ENCODE measurements at places on chromosomes 16 and 17.

- DNase-seq: no peak
Observed at GRCh38 chr16:88691129-88691813, 5.0 kb upstream of the SNAI3 start.

- DNase-seq: no peak
Observed at GRCh38 chr17:58250344-58251011, 12.1 kb downstream of the LPO start.

- DNase-seq: no peak
Observed at GRCh38 chr16:66525396-66526180, 24.3 kb downstream of the TK2 start.

GRCh38 chr17:2033153-2033552, 3.2 kb downstream of the DPH1 start:
- DNase-seq: no peak

GRCh38 chr17:41624208-41625101, at the start of gene KRT17:
Gene KRT17, minus strand, starts transcription at chr17:41624575. Its CDS starts 66 bp downstream, at chr17:41624509.
- no peak for DNase-seq

GRCh38 chr17:8753976-8754440, 4.3 kb downstream of the SPDYE4 start:
- DNase-seq: no peak

GRCh38 chr16:57186872-57187854, 1.0 kb downstream of the RSPRY1 start:
- DNase-seq: peak; percentile 44

GRCh38 chr17:64063088-64063487, 42.7 kb upstream of the ICAM2 start:
- DNase-seq: no peak

DNA sequence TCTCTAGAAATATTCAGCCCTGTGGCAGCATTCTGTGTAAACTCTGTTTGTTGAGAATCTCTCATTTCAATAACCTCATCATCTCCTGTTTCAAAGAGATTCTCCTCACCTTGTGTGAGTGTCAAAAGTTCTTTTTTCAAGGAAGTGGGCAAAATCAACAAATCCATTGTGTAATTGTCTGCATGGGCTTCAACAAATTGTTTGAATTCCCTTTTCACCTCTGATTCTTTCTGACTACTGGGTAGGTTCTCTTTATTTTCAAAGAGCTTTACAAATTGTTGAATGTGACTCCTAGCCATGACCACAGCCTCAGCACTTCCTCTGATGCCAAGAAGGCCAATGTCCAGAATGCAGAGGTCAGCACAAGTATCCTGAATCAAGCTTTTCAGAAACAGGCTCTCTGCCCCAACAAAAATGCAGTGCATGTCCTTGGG, 48.0 kb downstream of the N4BP1 start:
- no peak for DNase-seq

DNA sequence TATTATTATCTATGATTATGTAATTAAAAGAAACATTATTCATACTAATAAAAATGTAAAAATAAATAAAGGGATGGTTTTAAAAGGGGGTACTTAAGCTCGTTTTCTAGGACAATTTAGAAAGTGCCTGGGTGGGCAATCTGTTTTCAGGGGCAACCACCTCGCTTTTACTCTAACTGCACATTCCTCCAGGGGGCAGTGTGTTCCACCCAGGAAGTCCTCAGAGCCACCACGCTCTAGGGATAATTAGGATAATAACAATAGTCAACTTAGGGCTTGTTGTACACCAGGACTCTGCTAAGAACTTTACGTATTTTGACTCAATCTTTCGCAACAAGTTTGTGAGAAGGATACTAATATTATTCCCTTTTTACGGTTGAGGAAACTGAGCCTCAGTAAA, 396.7 kb upstream of the MAF start:
- DNase-seq: no peak

DNA sequence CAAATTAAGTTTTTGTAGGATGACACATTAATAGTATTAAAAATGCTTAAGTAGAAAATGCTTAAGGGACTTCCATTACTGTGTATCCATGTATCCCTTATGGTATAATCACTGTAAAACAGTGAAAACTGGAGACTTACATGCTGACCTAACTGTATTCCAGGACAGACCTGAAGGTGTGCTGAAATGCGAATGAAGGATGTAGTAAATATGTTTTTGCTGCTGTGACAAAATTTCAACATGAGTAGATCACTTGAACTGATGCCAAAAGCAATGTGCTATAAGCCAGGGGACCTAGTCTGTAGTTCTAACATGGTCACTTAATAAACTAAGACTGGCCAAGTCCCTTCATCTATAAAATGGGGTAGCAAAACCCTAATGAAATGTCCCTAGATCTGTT, 142.0 kb upstream of the CORO6 start:
- no peak for DNase-seq

DNA sequence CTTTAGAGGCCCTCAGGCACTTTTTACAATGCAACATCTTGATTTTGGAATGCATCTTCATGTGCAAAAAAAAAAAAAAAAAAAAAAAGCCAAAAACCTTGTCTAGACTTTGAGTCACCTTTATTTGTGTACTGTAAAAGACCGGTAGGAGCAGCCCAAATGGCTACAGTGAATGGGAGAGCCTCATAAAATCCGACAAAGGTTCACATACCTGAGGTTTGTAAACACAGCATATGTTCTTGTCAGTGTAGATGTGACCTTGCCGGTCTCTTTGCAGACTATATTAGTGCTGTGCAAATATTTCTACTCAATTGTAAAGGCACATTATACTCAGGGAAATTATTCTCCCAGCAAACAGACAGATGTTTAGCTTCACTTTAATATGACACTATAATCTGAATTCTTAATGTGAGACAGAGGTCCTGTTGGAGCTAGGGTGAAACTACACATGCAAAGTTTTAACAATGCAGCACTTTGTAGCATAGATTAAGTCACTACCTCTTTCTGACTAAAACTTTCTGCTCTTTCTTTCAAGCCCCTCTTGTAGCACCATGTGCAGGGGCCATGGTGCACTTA, 211.3 kb downstream of the CA10 start:
- DNase-seq: no peak

DNA sequence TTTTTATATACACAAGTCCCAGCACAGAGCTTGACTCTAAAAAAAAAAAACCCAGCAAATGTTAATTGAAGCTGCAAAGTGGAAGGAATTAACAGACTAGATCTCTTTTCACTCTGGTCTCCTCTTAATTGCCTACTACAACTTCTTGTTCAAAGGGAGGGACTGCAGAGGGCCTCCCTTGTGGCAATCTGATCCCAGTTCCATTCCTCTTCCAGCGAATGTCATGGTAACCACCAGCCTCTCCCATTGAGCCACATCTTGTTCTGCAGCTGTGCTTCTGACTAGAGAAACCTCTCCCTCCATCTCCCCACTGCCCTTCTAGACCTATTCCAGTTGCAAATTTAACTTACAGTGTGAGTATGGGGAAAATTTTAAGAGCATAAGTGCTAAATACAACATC, 5.9 kb downstream of the SUPT6H start:
- no peak for DNase-seq

DNA sequence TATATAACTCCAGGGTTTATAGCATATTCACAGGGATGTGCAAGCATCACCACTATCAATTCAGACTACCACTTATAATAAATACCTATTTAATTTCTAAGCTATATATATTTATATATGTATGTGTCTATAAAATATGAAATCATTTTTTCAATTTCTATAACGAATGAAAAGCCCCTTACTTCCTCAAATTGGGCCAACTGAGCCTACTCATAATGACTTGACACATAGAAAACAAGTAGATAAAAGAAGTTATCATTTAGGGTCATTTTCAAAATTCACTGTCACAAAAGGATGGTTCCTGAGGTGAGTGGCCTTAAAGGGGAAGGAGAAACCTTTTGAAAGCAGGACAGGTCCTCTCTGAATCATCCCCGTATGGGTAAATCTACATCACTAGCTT, 114.1 kb downstream of the ADCY9 start:
- no peak for DNase-seq

DNA sequence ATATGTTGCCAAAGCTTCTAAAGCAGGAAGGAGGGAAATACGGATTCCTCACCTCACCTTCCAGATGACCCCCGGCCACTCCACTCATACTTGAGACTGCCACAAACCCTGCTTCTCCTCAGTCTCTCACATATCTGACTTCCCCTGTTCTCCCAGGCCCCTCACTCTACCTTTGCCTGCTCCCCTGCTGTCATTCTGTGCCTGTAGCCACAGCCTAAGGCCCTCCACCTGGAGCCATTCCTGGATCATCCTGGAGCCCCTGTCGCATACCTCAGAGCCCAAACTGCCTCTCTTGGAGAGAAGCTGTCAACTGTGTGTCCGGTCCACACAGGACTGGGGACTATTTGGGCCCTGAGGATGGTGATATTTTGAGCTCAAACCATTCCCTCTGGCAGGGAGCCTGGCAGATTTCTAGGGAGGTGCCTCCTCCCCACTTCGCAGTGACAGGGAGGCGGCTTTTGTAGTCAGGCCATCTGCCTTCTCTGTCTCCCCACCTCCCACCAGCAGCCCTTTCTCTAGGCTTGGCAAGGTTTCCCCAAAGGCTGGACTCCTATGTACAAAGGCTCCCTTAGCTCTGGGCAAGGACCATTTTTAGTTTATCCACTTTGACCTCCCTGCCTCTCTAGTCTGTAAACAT, 2.3 kb upstream of the MED24 start:
- DNase-seq: no peak

DNA sequence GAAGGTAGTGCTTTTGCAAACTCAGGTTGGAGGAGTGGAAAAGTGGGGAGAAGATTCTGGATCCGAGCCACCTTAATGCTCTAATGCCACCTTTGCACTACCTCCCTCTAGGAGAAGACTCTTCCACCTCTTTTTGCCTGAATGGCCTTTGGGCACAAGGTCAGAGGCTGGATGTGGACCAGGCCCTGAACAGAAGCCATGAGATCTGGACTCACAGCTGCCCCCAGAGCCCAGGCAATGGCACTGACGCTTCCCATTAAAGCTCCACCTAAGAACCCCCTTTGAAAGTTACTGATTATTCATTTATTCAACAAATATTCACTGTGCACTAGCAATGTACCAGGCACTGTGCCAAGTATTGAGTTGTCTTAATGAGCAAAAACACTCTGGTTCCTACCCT, 3.2 kb downstream of the SHBG start:
- no peak for DNase-seq

GRCh38 chr16:89574681-89575246, 794 bp upstream of the CPNE7 start:
- peak; percentile 81 for DNase-seq

- no peak for DNase-seq
Observed at GRCh38 chr16:3013998-3014690, 1.4 kb downstream of the CLDN9 start.

GRCh38 chr17:75661531-75661930, 5.4 kb downstream of the RECQL5 start:
- DNase-seq: no peak

GRCh38 chr17:38724337-38724988, 5.7 kb upstream of the CISD3 start:
- no peak for DNase-seq

DNA sequence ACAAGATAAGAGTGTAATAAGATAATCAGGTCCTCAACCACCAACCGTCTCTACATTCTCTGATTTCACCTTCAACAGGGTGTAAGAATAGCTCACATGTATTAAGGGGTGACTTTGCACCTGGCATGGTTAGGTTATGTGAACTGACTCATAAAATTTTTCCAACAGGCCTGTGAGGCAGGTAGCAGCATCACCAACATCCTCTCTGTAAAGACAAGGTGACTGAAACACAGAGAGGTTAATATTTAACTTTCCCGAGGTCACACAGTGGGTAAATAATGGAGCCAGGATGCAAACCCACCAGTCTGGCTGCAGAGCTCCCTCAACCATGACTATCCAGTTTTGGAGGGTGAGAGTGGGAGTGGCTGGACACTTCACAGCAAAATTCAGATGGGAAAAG, 317.2 kb downstream of the C16orf95 start:
- DNase-seq: no peak

- DNase-seq: peak; percentile 78
Observed at GRCh38 chr17:82021107-82021899, 1.4 kb downstream of the CENPX start.
